ENCODE measurements at places on chromosomes 13 and 19. TPM values are rescaled to one million over a fixed set of nuclear protein-coding genes. Genes with fewer than 3 reads are reported as not detected.

NXNL1 gene
- not detected for polyA plus RNA-seq

GATAD2A gene
- polyA plus RNA-seq = 16.6 TPM

RGS9BP gene
- polyA plus RNA-seq = 0.11 TPM

ZBTB32 gene
- 31.6 TPM for polyA plus RNA-seq

KDM4B gene
- 78.2 TPM for polyA plus RNA-seq

COL4A2 gene
- not detected for polyA plus RNA-seq

SYDE1 gene
- polyA plus RNA-seq = not detected

ZNF615 gene
- polyA plus RNA-seq = 8.4 TPM

FXYD5 gene
- polyA plus RNA-seq = 417 TPM

INSR gene
- polyA plus RNA-seq = 0.53 TPM

CEACAM3 gene
- not detected for polyA plus RNA-seq

IFNL1 gene
- not detected for polyA plus RNA-seq

KIR2DL3 gene
- polyA plus RNA-seq = 0.59 TPM

KRTDAP gene
- not detected for polyA plus RNA-seq

PDX1 gene
- polyA plus RNA-seq = not detected

ZNF66 gene
- 6.1 TPM for polyA plus RNA-seq

Measured in IgD-negative memory B cell (primary cell).